ENCODE measurements at places on chromosomes 7 and 10. TPM values are rescaled to one million over a fixed set of nuclear protein-coding genes. Genes with fewer than 3 reads are reported as not detected.

POLR2J2 gene
- total RNA-seq: 8.3 TPM

TMEM130 gene
- total RNA-seq: 1.1 TPM

GRCh38 chr10:101493249-101493648 is 94.8 kb downstream of the POLL start:
- no peak overlapping the region for H3K4me3 ChIP-seq
- H3K27me3 ChIP-seq: no peaks in the 10 kb centered on the region
- H3K4me1 ChIP-seq: no peaks in the 10 kb centered on the region
- H3K36me3 ChIP-seq: no peaks in the 10 kb centered on the region

GRCh38 chr10:30189238-30189580 is 129.8 kb upstream of the JCAD start:
- no peak for DNase-seq
- no peaks in the 10 kb centered on the region for H3K27me3 ChIP-seq
- no peak overlapping the region for H3K4me3 ChIP-seq
- peaks cover 38% of the 10 kb centered on the region for H3K4me1 ChIP-seq
- H3K36me3 ChIP-seq: no peaks in the 10 kb centered on the region

DNA sequence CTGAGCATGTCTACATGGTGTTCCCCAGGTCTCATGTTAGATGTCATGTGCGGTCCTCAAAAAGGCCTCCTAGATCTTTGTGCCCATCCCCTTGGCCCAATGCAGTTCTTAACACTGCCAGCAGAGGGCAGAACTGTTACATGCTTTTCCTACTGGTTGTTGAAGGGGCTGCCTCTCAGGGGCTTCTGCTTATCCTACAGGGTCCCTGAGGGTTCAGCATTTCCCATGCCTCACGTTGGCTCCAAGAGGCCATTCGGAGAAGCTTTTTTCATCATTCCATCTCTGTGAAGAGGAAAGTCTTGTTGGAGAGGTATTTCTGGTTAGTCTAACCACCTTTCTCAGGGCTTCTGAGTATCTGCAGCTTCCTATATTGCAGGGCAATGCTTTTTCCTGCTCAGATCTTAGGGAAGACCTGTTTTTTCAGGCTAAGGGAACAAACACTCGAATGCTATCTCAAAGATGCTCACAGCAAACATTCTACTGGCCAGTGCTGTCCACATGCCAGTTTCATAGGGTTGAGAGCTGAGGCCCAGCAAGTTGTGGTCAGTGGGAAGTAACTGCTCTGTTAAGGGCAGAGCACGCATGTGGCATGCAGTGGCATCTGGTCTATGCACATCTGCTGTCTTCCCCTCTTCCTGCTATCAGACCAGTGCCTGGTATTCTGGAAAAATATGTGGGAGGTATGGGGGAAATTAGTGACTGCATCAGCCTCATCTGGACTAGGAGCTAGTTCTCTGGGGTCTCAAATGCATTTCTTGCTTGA is 31.5 kb downstream of the MBL2 start:
- H3K4me3 ChIP-seq: no peak overlapping the region
- no peaks in the 10 kb centered on the region for H3K4me1 ChIP-seq
- DNase-seq: peak; percentile 55
- no peaks in the 10 kb centered on the region for H3K36me3 ChIP-seq
- no peak overlapping the region for H3K27ac ChIP-seq

DNA sequence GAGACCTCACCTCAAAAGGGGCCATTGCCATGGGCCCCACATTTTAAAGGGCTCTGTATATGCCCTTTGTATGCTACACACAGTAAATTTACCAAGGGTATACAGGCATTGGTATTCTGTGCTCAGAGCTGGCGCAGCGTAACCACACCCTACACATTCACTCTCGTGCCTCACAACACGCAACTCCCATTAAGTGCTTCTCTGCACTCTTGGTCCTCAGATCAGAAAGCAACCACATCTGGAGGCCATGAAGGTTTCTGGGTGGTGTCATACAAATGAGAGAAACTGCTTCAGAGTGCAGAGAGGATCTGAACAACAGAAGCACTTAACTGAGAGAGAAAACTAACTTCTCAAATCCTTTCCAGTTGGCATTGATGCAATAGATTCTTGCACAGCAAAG is 9.4 kb upstream of the CACUL1 start:
- no peaks in the 10 kb centered on the region for H3K4me1 ChIP-seq
- no peaks in the 10 kb centered on the region for H3K36me3 ChIP-seq
- H3K27me3 ChIP-seq: no peaks in the 10 kb centered on the region

DNA sequence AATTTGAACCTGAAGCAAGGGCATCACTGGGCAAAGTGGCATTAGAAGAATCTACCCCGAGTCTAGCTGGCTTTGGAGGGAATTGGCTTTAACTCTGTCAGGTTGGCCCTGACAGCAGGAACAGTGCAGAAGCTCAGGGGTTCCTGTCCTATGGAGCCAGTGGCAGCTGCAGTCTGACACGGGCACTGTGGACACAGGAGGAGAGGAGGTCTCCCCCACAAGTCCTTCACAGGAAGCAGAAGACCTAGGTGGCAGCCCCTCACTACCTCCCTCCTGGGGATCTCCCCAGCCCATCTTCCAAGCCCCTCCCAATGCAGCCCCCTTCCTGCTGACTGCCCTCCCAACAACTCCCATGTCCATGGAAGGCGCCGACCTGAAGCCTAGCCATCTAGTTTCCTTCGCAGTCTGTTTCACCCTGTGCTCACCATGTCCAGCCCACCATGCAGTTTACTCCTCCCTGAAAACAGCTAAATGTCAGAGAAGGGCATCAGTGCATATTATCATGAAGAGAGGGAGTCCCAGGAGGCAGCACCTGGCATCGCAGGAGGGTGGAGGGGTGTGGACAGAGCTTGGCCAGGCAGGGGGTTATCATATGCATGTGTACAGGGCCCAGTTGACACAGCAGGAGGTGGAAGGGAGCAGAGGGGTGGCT is 17.9 kb upstream of the GDF10 start:
- H3K4me1 ChIP-seq: no peaks in the 10 kb centered on the region
- no peaks in the 10 kb centered on the region for H3K36me3 ChIP-seq
- DNase-seq: no peak

- peak overlapping the region; percentile 12 for H3K27ac ChIP-seq
- no peak overlapping the region for H3K4me3 ChIP-seq
- no peaks in the 10 kb centered on the region for H3K27me3 ChIP-seq
- H3K36me3 ChIP-seq: no peaks in the 10 kb centered on the region
- DNase-seq: no peak
Observed at GRCh38 chr10:34707656-34708055, 107.4 kb downstream of the PARD3 start.

GRCh38 chr7:88835147-88835728 is 39.7 kb upstream of the TEX47 start:
- no peaks in the 10 kb centered on the region for H3K36me3 ChIP-seq
- DNase-seq: no peak
- no peaks in the 10 kb centered on the region for H3K27me3 ChIP-seq
- H3K4me1 ChIP-seq: no peaks in the 10 kb centered on the region

PRXL2A gene
- 5.1 TPM for total RNA-seq

- no peaks in the 10 kb centered on the region for H3K27me3 ChIP-seq
- no peaks in the 10 kb centered on the region for H3K36me3 ChIP-seq
- no peak overlapping the region for H3K27ac ChIP-seq
- H3K4me1 ChIP-seq: peaks cover 4% of the 10 kb centered on the region
Observed at GRCh38 chr7:102849538-102849937, 63.3 kb upstream of the LRRC17 start.

- H3K4me3 ChIP-seq: no peak overlapping the region
- no peak overlapping the region for H3K27ac ChIP-seq
- DNase-seq: peak; percentile 52
- peaks cover 8% of the 10 kb centered on the region for H3K4me1 ChIP-seq
Observed at GRCh38 chr10:88819290-88819689, 16.8 kb downstream of the LIPM start.

DNA sequence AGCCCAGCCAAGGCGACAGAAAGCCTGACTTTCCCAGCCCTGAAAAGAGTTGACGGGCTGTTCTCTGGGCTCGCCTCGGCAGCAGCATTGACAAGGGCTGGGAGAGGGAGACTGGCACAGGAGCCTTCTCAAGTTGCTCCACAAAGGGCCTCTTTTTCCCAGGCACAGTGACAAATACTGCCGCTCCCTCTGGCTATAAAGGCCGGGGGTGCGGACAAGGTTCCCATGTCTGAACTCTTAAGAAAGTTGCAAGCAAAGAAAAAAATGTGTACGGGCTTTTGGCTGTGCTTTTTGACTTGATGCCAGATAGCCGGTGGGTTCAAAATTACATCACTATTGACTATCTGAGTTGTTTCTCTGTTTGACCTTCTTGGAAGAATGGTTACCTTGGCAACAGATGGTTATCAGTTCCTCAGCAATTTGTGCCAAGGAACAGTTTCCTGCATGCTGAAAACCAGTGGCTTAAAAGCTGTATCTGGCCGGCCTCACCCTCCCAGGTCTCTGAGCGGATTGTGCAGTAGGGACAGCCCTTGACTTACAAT is 115.9 kb upstream of the EEPD1 start:
- no peak for DNase-seq
- no peaks in the 10 kb centered on the region for H3K36me3 ChIP-seq
- H3K27me3 ChIP-seq: no peaks in the 10 kb centered on the region
- no peak overlapping the region for H3K4me3 ChIP-seq
- H3K27ac ChIP-seq: peak overlapping the region; percentile 31
- peaks cover 27% of the 10 kb centered on the region for H3K4me1 ChIP-seq

- DNase-seq: peak; percentile 73
- H3K27me3 ChIP-seq: peaks cover 74% of the 10 kb centered on the region
- H3K27ac ChIP-seq: no peak overlapping the region
- H3K4me1 ChIP-seq: no peaks in the 10 kb centered on the region
Observed at GRCh38 chr7:44294325-44295069, 30.9 kb downstream of the CAMK2B start.

SPDYE2B gene
- not detected for total RNA-seq

NUTM2B gene
- total RNA-seq: 0.88 TPM

DNA sequence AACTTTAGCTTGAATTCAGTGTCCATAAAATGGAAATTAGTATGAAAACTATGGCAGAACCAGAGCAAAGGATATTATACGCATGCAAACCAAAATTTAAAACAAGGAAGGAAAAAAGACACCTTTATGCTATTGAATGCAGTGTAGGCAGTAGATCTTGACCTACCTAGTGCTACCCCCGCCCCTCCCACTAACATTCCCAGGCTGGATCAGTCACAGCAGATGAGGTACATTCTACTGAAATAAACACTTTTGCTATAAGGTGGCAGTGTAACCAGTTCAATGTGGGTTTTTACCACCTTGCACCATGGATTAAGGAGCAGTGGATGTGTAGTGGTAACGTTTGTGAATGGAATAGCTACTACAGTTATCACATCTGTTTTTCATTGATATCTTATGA is 27.9 kb downstream of the SRI start:
- DNase-seq: no peak
- H3K36me3 ChIP-seq: no peaks in the 10 kb centered on the region
- H3K27me3 ChIP-seq: no peaks in the 10 kb centered on the region
- no peaks in the 10 kb centered on the region for H3K4me1 ChIP-seq
- no peak overlapping the region for H3K27ac ChIP-seq

PTPN20 gene
- total RNA-seq: 9.1 TPM

DNA sequence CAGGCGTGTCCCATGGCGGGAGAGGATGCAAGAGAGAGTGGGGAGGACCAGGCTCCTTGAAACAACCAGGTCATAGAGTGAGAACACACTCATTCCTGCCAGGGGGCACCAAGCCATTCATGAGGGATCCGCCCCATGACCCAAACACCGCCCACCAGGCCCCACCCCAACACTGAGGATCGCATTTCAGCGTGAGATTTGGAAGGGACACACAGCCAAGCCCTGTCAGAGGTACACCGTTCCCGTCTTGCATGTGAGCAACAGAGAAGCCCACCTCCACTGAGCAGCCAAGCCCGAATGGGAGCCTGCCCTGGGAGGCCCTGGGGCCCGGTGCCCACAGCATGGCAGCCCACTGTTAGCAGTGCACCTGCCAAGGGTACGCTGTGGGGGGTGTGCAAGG is 7.9 kb upstream of the ARPC1B start:
- no peak overlapping the region for H3K4me3 ChIP-seq
- DNase-seq: no peak
- peaks cover 10% of the 10 kb centered on the region for H3K4me1 ChIP-seq
- H3K36me3 ChIP-seq: peaks cover 48% of the 10 kb centered on the region

SLC13A1 gene
- total RNA-seq: not detected

GRCh38 chr10:11936389-11937152 is 106.0 kb downstream of the UPF2 start:
- peaks cover 28% of the 10 kb centered on the region for H3K36me3 ChIP-seq
- H3K27me3 ChIP-seq: no peaks in the 10 kb centered on the region
- H3K4me3 ChIP-seq: no peak overlapping the region
- H3K27ac ChIP-seq: no peak overlapping the region

TET1 gene
- 4.0 TPM for total RNA-seq

GRCh38 chr10:58833771-58834561 is 321.3 kb downstream of the BICC1 start:
- no peaks in the 10 kb centered on the region for H3K36me3 ChIP-seq
- no peaks in the 10 kb centered on the region for H3K27me3 ChIP-seq
- no peak for DNase-seq
- H3K27ac ChIP-seq: peak overlapping the region; percentile 10

- H3K4me3 ChIP-seq: no peak overlapping the region
- H3K27me3 ChIP-seq: no peaks in the 10 kb centered on the region
- peak overlapping the region; percentile 52 for H3K27ac ChIP-seq
Observed at GRCh38 chr10:200405-200804, 65.2 kb downstream of the ZMYND11 start.

- H3K36me3 ChIP-seq: no peaks in the 10 kb centered on the region
- no peak overlapping the region for H3K4me3 ChIP-seq
- no peaks in the 10 kb centered on the region for H3K4me1 ChIP-seq
- H3K27ac ChIP-seq: no peak overlapping the region
- peak; percentile 58 for DNase-seq
Observed at GRCh38 chr10:69891057-69891617, 89.4 kb downstream of the COL13A1 start.

- H3K4me1 ChIP-seq: no peaks in the 10 kb centered on the region
- H3K36me3 ChIP-seq: no peaks in the 10 kb centered on the region
- no peak for DNase-seq
Observed at GRCh38 chr10:18533896-18534295, 117.5 kb downstream of the NSUN6 start.

DNA sequence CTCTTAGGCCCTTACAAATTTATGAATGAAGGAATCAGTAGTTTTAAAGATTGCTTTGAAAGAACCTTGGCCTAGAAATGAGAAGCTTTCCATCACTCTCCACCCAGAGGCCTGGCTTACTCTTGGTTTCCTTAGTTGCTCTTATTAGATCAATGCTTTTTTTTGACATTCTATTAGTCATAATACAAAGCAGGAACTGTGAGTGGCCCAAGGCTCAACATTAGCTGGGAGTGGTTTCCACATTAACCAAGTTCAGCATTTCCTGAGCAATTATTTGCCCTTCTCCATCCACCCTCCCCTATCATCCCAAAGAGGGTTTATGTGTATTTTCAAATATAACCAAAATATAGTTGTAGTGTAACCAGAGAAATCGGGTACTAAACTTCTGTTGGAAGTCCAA is 103.4 kb upstream of the FAM204A start:
- no peaks in the 10 kb centered on the region for H3K27me3 ChIP-seq
- H3K4me1 ChIP-seq: no peaks in the 10 kb centered on the region
- H3K4me3 ChIP-seq: no peak overlapping the region
- no peaks in the 10 kb centered on the region for H3K36me3 ChIP-seq
- no peak for DNase-seq

- no peak for DNase-seq
- no peaks in the 10 kb centered on the region for H3K36me3 ChIP-seq
- H3K4me3 ChIP-seq: no peak overlapping the region
- no peaks in the 10 kb centered on the region for H3K27me3 ChIP-seq
- H3K27ac ChIP-seq: no peak overlapping the region
Observed at GRCh38 chr7:70638158-70639107, 493.5 kb upstream of the GALNT17 start.

Data from osteoblast (primary cell).